A375 (cell line): ENCODE measurements at places on chromosomes 5 and 9. TPM values are rescaled to one million over a fixed set of nuclear protein-coding genes. Genes with fewer than 3 reads are reported as not detected.

GPR150 gene
- total RNA-seq: not detected in 2 replicates

OSMR gene
- 13.5 and 14.2 TPM in 2 replicates for total RNA-seq

HTR1A gene
- total RNA-seq: not detected in 2 replicates

CAVIN4 gene
- 0.80 and 1.1 TPM in 2 replicates for total RNA-seq

ENTPD2 gene
- total RNA-seq: not detected in 2 replicates
